ENCODE measurements at places on chromosomes 1 and 21.

GRCh38 chr1:171313319-171313834, 606 bp upstream of the FMO4 start:
- no peak for DNase-seq

- no peak for DNase-seq
Observed at GRCh38 chr21:45465105-45465504, 60.1 kb downstream of the COL18A1 start.

DNA sequence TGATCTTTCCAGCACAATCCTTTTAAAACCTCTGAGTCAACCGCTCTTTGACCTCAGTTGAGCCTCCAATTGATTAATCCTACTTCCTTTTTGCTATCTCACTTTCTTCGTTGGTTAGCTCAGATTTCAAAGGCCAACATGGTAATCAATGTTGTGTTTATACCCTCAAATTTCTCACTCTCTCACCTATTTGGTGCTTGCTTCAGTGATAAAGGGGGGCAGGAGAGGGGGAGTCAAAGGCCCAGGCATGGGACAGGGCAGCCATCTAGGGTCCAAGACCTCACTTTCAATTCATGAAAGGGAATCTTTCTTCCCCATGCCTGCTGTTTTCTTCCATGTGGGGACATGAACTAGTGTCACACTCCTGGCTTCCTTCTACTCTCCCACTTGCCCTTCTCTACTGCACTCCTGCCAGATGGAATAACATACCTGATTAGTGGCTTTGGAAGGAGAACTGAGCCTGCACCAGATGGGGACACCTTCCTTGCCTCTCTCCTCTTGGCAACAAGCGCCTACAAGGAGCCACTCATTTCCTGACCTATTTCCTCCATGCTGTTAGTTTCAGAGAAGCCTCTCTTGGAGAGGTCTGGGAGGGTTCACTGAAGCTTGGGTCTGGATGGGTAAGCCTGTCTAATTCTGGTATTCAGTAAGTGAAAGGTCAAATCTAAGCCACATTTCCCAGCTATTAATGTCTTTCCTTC, 73.3 kb upstream of the ARHGAP29 start:
- no peak for DNase-seq

DNA sequence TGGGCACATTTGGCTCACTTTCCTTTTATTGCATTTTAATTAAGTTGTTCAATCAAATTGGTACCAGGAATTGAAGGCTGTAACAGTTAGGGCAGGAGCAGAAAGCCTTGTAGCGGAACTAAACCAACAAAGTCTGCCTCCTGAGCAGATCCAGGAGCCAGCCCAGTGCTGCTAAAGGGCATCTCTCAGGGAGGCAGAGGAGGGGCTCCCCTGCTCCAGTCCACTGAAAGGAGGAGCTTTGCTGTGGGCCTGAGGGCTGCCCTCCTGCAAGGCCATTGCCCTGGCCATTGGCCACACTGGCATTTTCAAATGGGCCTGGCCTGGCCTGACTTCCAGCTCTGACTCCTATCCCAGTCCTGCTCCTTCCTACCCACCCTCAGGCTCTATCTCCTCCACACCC, 3.7 kb upstream of the TRABD2B start:
- no peak for DNase-seq

DNA sequence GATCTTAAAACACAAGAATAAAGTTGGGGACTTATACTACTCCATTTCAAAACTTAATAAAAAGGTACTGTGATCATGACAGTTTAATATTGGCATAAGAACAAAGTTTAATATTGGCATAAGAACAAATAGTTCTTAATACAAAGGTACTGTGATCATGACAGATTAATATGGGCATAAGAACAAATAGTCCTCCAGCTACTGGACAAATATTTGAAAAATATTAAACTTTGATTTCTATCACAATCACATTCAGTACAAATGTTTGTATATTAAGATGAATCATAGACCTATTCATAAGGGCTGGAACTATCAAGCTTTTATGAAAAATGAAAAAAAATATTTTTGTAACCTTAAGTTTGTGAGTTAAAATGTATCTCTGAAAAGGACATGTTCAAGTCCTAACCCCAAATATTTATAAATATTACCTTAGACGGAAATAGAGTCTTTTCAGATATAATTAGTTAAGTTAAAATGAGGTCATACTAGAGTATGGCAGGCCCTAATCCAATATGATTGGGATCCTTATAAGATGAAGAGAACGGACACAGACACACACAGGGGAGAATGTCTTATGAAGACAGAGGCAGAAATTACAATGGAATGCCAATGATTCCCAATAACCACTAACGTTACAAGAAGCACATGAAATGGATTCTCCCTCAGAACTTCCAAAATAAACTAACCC, 79.1 kb upstream of the RGS1 start:
- DNase-seq = no peak

- no peak for DNase-seq
Observed at GRCh38 chr1:93448983-93449804, 1.3 kb downstream of the FNBP1L start.

- no peak for DNase-seq
Observed at GRCh38 chr1:181317261-181317930, 165.9 kb upstream of the CACNA1E start.

- DNase-seq = no peak
Observed at GRCh38 chr1:39047374-39048229, 21.5 kb downstream of the NDUFS5 start.

DNA sequence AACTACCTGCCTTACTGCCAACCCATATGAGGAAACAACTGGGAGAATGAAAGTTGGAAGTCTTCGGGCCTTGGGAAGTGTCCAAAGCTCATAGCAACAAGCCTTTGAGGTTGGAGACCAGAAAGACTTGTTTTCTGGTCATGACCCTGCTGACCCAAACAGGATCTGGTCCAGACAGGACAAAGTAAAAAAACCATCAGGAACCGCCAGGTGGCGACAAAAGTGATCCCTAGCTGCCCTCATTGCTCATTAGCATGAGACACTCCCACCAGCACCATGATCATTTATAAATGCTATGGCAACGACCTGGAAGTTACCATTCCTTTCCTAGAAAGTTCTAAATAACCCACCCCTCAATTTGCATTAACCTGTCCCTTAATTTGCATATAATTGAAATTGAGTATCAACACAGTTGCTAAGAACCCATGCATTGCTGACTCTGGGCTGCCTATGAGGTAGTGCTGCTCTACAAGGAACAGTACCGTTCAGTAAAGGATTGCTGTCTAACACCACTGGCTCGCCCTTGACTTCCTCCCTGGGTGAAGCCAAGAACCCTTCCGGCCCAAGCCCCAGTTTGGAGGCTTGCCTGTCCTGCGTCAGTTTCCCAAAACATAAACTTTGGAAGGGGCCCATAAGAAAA, 89.0 kb downstream of the URB2 start:
- no peak for DNase-seq

DNA sequence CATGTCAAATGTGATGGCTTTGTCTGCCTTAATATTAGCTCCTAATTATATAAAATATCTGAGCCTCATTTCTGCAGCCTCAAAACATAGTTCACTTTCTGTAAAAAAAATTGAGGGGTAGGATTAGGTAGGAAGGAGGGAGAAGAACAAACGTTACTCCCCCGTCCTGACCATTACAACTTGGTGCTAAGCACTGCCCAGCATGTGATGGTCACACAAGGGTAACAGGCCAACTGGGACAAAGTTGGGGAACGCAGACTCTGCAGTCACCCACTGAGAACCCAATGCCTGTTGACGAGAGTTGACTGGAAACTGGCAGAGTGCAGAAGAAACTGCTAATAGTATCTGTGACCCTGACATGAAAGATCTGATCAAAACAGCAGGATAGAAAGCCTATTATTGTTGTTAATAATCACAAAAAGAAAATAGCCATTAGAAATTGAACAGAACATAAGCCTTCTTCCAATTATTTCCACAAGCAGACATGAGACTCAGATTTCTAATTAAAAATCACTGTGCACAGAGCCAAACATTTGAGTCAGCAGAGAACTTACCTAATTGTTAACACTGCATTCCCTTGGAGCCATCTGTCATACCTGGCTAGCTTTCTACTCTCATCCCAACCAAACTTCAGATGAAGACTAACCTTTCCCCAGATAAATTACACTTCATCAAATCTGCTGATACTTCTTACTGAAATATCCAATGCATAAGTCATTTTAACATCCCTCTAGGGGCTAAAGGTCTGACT, 5.5 kb downstream of the SORT1 start:
- no peak for DNase-seq

DNA sequence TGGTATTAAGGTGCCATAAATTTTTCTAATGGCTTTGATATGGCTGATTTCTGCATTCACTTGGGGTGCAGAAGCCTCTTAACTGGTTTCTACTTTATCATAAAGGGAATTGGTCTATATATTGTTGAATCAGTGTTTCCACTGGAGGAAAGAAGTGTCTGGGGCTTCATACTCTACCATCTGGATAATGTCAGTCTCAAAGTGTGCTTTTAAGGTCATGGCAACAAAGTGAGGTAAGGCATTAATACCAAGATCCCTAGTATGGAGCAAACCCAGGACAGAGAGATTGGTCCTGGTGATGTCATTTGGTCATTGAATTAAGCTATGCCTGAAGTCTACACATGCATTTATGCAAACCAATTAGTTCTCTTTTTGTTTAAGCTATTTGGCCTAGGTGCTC, 309.9 kb downstream of the DUSP10 start:
- DNase-seq = no peak

GRCh38 chr1:185039726-185040407, 5.5 kb upstream of the RNF2 start:
- DNase-seq = no peak

- no peak for DNase-seq
Observed at GRCh38 chr1:111183308-111184069, 17.0 kb downstream of the DENND2D start.
